ENCODE measurements at places on chromosomes 11 and 22. TPM values are rescaled to one million over a fixed set of nuclear protein-coding genes. Genes with fewer than 3 reads are reported as not detected.

Gene PHLDA2
- not detected for total RNA-seq

Gene ANKK1
- 0.48 TPM for total RNA-seq

Gene KRTAP5-9
- total RNA-seq = 0.72 TPM

Gene KCNJ4
- total RNA-seq = not detected

Gene SLC39A13
- total RNA-seq = 74.6 TPM

Gene RIMBP3B
- not detected for total RNA-seq

GRCh38 chr11:81203876-81204275, 1529.8 kb downstream of the FAM181B start:
- DNase-seq = no peak

DNA sequence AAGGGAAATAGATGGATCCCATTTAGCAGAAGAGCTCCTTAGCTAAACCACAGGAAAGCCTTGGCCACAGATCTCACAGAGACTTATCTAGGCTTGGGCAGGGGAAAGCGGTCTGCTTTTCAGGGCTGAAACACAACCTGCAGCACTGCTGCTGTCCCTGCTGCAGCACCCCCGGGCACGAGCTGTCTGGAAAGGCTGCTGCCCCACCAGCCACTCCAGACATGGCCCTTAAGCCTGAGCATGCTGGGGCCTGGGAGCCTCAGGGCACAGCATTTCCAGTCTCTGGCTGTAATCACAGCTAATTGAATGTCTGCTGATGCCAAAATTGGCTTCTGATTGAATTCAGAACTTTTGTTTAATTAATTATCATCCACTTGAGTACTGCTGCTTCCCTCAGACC, 115.0 kb downstream of the TMPRSS5 start:
- DNase-seq = peak; percentile 67

DNA sequence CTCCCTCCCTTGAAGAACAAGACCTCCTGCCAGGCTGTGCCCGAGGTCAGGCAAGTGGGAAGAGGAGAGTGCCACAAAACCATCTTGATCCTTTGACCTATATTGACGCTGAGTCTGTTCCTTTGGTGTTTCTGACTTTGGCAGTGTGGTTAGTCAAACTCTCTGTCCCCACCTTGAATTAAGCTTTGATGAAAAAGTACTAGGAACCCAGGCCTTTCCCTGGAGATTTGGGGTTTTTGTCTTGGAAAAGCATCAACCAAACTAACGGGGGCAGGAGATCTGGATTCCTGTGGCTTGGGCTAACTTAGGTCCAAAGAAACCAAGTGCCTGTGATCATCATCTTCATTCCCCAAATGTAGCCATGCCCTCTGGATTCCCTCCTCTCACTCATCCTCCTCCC, 40.4 kb downstream of the ARFGAP2 start:
- DNase-seq = no peak

GRCh38 chr22:35202376-35202775, 54.9 kb upstream of the HMGXB4 start:
- DNase-seq = no peak

DNA sequence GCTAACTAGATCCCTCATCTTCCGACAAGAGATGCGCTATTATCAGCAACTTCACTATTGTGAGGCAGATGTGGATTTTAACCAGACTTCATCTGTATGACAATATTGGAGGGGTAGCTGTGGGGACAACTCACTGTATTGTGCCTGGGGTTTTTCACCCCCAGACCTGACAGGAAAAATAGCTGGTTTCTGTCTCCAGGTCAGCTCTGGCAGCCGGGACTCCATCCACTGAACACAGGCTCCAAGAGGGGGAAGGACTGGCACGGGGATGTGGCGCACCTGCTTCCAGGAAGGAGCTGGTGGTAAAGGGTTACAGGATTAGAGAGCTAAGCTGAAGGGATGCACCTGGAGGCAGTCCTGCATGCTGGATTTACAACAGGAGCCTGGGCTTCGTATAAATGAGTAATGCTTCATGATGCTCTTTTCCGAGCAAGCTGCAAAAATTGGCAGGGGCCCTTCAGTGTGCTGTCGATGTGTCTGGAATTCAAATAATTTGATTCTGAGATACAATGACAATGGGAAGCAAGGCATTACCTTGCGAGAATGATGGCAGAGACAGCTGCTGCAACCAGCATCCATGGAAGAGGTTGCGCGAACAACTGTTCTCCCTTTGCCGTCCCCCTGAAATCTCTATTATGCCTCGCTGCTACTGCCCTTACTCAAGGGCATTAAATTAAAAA, 49.5 kb downstream of the LMO2 start:
- DNase-seq = no peak

DNA sequence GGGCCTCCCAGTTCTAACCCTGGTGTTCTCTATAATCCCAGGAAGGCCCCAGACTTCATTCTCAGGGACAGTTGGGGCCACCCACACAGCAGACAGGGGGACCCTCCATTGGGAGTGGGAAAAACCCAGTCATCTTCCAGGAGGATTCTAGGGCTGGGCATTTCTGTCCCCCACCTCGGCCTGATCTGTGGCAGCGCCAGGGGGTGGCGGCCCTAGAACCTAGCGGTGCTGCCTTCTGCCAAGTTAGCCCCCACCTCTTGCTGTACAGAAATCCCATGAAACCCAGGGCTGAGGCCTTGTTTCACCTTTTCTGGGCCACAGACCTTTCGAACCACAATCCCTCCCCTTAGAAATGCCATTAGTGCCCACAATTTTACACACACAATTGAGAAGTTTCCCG, 9.6 kb downstream of the CHST1 start:
- no peak for DNase-seq

Measured in umbilical cord (tissue), 2 donors.